ENCODE measurements at places on chromosomes 13 and 19.

DNA sequence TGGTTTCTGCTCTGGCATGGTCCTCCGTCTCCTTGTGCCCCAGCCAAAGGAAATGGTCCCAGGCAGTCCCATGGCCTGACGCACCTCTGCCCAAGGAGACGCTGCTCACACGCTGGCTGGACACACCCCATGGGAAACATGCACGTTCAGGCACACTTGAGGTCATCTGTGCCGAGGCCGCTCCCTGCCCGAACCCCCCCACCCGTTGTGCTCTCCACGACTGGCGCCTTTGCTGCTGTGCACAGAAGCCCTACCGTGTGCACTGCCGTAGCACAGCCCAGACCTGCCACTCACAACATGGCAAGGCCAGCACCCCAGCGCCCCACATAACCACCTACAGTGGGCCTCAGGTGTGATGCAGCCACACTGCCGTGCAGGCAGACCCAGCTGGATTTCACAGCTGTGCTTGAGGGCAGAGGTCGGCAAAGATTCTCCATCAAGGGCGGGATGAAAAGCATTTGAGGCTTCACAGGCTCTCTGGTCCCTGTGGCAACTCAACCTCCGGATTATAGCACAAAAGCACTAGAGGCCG lies 65.7 kb downstream of the SPACA7 start:
- no peak for DNase-seq

DNA sequence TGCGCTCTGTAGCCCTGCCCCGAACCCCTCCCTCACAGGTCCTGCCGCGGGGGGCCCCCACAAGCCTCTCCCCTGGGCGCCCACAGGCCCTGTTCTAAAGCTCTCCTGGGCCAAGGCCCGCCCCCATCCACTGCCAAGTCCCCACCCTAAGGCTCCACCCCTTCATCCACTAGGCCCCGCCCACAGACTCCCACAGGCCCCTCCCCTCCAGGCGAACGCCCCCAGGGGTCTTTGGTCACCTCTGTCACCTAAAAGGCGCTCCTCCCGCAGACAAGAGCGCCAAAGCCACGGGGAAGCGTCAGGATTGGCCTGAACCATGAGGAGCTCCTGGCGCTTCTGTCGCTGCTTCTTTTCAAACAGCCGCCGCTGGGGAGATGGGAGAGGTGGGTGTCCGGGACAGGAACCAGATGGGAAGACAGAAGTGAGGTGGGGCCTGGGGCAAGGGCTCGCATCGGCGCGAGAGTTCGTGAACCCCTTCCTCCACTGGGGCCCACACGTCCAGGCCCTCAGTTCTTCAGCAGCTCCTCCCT lies 2.3 kb downstream of the TULP2 start:
- peak; percentile 69 for DNase-seq

DNA sequence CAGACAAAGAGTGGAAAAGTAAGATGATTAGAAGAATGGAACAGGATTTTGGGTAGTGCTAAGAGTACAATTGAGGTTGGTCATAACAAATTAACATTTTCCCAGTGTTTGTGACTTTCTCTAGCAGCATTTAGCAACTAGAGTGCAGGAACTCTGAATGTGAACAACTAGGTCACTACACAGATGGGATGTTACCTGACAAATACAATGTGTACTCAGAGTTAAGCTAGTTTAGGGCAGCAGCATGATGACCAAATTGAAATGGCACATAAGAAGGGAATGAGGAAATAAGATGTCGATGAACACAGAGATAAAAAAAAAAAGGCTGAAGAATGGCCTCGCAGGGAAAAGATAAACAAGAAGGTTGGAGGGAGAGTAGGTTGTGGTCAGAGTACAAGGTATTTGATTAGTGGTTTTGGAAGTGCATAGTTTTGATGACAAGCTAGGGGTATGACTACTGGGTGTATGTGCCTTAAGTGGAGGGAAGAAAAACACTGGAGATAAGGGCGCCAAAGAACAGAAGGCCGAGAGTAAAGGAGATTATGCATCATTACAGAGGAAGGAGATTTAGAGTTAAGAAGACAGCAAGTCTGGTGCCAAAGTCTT lies 381.1 kb downstream of the FGF14 start:
- DNase-seq = no peak

DNA sequence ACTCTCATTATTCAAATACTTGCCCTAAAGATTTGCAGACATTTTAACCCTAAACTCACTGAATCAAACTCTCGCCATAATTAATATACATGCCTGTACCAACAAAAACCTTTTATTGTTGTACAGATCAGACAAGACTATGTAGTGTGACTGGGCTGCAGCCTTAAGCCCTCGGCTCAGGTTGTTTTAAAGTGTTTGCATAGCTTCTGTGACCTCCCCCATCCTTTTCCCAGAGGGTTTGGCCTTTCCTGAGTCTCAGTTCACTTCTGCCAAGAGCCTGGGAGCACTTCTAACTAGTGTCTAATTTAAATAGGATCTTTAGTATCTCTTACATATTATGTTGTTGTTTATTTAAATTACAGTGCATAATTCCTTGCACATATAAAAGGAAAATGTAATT lies 158.2 kb downstream of the HS6ST3 start:
- DNase-seq = no peak

- no peak for DNase-seq
Measured at GRCh38 chr13:112804374-112804773, 114.5 kb downstream of the ATP11A start.

DNA sequence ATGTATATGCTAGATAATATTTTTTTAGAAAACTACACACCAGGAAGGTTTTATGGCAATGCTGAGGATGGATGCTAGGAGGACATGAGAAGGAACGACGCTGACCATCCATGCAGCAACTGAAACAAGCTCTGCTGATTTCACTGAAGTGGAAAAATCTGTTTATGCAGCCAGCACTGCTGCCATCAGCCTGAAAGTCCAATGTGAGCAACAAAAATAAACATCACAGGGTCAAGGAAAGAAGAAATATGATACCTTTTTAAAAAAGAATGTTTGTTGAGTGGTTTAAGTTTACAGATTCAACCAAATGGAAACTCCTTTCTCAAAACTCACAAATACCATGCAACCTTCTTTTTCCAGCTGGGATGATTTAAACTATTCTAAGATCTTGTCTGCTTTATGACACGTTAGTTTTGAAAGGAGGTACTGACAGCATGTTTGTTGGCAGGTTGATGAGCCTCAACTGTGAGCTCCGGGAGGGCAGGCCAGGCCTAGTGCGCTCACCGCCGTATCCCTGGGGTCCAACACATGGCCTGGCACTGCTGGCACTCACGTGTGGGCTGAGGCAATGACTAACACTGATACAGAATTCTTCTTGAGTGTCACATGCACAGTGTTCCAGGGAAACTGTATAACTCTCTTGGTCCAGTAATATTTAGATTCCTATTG lies 46.8 kb downstream of the LATS2 start:
- DNase-seq = no peak

- no peak for DNase-seq
Measured at GRCh38 chr13:106182404-106182803, 353.1 kb downstream of the EFNB2 start.

GRCh38 chr13:107088061-107088460 lies 520.1 kb upstream of the ARGLU1 start:
- no peak for DNase-seq

GRCh38 chr19:3733549-3734309 lies 25.5 kb downstream of the TJP3 start:
- DNase-seq = no peak

- DNase-seq = no peak
Measured at GRCh38 chr19:17090583-17090982, 15.0 kb downstream of the MYO9B start.

GRCh38 chr13:44719857-44720671 lies 143.9 kb upstream of the TSC22D1 start:
- DNase-seq = peak; percentile 65

DNA sequence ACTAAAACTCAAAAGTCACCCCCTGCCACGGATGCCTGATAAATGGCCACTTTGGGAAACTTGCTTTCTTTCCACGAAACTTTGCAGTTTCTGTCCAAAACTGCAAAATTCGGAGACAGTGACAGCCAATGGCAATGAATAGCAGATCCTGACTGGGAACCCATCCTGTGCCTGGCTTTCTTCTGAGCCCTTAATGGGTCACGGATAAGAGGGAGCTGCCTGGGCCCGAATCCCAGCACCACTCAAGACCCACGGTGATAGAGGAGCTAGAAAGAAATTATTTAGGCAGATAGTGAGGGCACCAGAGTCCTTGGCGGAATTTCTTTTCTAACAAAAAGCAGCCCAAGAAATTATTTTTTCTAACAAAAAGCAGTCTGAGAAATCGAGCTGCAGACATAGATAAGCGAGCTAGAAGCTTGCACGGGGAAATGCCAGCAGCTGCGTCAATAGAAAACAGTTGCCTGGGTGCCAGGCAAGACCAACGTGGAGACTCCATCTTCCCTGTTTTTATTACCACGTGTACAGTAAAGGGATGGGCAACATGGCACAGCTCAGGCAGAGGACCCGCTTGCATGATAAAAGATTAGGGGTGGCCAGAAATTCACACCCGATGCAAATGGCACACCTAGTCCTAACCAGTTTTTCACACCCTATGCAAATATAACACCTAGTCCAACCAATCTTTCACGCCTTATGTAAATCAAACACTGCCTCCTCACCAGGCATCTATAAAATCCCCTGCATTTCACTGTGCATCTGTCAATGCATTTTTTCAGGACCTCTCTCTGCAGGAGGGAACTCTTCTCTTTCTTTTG lies 7.1 kb upstream of the HSH2D start:
- no peak for DNase-seq

DNA sequence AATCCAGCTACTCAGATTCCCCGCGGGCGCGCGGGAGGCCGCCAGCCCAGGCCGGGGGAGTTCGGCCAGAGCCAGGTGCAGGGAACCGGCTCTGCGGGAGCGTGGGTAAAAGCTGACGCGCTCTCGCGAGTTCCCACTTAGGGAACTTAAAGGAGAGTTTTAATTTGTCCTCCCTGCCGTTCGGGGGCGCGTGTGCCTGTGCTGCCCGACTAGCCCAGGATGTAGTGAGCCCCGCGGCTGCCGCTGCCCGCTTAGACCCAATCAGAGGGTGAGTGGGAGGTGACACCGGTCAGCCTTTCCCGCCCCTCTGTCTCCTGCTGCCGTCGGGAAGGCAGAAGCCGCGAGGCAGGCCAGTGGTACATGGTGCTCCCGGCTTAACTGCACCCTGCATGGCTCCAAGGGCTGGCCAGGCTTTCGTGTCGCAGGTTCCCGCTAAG lies 36.0 kb upstream of the NEK3 start:
- peak; percentile 77 for DNase-seq

DNA sequence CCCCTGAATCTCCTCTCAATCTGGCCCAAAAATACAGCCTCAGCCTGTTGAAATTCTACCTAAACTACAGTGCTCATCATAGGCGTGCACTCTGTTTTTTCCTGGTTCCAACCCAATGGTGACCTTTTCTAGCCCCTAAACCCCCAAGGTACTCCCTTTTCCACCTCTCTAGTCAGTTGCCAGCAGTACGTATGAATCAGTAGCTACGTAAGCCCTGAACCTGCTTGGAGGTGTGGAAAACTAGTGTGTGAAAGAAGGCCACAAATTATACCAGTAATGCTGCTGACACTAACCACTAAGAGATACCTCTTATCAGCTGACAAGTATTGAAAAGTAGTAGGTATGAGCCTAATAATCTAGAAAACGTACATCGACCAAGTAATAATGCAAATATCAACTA lies 60.9 kb downstream of the FOXO1 start:
- no peak for DNase-seq

GRCh38 chr19:57067440-57067839 lies 52.3 kb upstream of the USP29 start:
- no peak for DNase-seq

DNA sequence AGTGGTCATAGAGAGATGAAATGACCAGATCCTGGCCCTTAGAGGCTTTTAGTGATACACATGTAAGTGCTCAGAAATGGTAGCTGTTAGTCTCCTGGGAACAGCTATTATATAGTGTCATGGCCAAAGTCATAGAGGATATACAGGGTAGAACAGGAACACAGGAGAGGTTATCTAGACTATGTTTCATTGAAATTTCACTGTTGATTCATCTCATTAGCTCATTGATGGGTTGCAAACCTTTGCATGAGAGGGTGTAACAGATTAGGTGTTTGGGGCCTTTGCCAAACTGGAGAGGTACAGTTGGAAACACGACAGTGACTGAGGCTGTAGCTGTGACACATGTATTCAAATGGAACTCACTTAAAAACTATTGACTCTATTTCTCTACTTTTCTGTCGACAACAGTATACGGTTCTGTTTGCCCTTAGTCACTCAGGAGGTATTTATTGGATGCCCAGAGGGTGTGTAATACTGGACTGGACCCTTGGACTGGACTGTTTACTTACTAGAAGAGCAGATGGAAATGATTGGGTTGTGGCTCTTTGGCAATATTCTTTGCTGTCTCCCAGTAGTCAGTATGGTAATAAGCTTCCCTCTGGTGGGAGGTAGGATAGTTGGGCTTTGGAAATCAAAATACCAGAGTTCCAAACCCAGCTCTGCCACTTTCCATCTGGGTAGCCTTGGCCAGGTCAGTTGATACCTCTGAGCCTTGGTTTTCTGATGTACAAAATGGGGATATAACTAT lies 29.8 kb downstream of the ARHGAP35 start:
- DNase-seq = no peak

- DNase-seq = no peak
Measured at GRCh38 chr19:38228491-38229439, 4.7 kb upstream of the DPF1 start.

DNA sequence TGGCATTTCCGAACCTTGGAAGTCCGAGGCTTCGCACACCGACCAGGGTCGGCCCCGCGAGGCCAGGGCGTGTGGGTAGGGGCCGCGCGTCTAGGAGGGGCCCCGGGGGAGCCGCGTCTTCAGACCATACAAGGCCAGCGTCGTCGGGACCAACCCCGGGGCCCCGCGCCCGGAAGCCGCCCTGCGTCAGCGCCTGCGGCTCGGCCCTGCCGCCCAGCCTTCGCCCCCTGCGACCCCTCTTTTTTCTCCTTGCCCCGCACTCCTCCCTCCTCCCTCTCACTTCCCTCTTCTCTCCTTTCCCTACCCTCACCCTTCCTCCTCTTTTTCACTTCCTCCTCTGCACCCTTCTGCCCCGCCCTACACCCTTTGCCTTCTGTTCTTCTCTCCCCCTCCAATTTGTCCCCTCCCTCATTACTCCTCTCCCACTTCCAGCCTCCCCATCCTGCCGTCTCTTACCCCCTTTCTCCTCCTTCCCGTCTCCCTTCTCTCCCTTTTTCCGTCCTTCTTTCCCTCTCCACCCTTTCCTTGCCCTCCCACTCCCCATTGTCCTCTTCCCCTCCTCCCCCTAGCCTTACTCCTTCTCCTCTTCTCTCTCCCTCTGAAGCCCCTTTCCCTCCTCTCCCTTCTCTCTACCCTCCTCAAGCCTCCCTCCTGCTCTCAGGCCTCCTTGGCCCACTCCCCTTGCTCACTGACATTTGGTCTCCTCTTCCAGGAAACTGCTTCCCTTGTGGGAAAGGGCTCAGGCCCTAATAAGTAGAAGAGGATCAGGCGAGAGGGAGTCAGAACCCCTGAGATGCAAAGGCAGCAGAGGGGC lies 2.2 kb upstream of the PLEKHG2 start:
- DNase-seq = peak; percentile 84

- no peak for DNase-seq
Measured at GRCh38 chr13:75818179-75818967, 182.2 kb downstream of the LMO7 start.

- peak; percentile 26 for DNase-seq
Measured at GRCh38 chr19:3108775-3109174, 14.6 kb downstream of the GNA11 start.

GRCh38 chr19:55461974-55462626 lies 658 bp upstream of the ISOC2 start:
- no peak for DNase-seq
